Upper lobe of left lung (tissue), 6 donors: ENCODE measurements at places on chromosomes 13 and 19. TPM values are rescaled to one million over a fixed set of nuclear protein-coding genes. Genes with fewer than 3 reads are reported as not detected.
A peak's percentile ranks its signal among the peaks of the same experiment; 100 is the strongest.

Gene CACNG7
- total RNA-seq, result not detected

GRCh38 chr13:28333204-28333881, 161.6 kb downstream of the FLT1 start:
- no peak for DNase-seq

GRCh38 chr13:99969919-99970650, 1.5 kb downstream of the ZIC5 start:
- DNase-seq, result no peak

Gene LHFPL6
- total RNA-seq, result 53.2 TPM

- DNase-seq, result no peak
Measured at GRCh38 chr13:113544896-113545295, 39.7 kb upstream of the TFDP1 start.

- DNase-seq, result no peak
Measured at GRCh38 chr13:76887076-76887563, 915 bp upstream of the KCTD12 start.

DNA sequence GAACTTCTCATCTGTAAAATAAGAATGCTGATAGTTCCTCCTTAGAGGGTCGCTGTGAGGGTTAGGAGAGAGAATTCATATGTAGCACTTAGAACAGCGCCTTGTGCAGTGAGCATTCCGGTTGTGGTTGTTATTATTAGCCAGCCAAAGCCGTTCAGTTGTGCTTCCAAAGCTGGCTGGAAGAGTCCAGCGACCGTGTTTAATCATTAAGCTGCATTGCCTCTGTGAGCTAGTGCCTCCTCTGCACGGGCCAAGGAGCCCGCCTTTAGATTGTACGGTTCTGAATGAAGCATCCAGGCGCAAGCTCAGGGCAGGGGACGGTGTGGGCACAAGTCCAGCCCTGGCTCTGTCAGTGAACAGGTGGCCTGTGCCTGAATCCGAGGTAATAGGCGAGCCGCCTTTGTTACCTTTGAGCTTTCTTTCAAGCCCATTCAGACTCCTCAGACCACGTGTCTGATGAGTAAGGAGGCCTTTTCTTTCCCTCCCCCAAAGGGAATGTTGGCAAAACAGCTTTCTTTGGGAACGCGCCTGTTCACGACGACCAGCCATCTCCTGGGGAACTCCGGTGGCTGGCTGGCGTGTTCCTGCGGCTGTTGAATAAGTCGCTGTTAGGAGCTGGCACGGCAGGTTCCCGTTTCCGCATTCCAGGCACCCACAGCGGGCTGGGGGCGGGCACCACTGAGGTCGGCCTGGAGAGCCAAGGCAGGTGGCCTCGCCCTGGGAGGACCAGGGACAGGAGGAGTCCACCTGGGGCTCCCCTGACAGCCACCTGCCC, 25.1 kb downstream of the SIPA1L3 start:
- DNase-seq, result peak; percentile 91

DNA sequence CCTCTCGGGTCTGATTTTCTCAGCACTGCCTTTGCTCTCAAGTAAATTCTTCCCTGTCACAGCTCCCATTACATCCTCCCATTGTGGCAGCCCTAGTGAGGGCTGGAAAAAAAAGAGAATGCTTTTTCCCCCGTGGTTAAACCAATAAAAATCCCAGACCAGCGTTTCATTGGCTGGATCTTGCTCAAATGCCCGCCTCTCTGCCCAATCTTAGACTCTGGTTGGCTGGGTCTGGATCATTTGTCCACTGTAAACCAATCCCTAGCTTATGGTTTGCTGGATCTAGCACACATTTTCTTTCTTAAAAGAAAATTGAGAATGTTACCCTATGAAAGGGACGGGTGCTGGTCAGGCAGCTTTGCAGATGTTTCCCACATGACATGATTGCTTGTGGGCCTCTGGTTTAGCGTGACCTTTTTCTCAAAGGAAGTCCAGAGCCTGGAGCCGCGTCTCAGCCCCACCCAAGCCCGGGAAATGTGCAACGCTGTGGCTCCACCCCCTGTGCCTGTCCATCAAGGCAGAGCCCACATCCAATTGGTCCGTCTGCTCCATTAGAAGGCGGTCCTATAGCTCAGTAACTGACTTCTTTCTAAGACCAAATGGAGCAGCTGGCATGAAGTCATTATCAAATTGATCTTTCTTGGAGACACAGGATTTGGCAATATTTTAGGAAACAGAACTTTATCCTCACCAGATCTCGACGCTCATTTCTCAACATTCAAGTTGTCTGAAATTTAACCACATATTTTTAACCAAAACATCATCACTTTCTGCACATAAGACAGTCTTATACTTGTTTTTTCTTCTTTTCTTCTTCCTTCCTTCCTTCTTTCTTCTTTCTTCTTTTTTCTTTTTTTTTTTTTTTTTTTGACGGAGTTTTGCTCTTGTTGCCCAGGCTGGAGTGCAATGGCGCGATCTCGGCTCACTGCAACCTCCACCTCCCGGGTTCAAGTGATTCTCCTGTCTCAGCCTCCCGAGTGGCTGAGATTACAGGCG, 2.6 kb upstream of the MCEMP1 start:
- DNase-seq, result peak; percentile 68

DNA sequence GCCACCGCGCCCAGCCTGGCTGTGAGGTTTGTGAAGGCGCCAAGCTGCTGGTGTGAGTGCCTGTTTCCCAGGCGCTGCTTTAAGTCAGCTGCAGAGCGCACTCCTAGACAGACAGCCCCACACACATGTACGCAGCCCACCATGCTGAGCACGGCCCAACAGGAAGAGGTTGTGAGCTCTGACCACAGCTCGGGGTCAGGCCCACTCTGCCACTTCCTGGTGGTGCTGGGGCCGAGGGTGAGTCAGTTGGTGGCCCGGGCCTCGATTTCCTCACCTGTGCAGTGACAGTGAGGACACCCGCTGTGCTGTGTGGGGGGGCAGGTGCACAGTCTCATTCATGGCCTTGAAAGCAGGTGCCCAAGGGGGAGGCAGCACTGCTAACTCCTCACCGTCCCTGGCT, 106.7 kb downstream of the KDM4B start:
- no peak for DNase-seq

Gene SKA3
- 1.2 TPM for total RNA-seq
